ENCODE measurements at places on chromosomes 3 and 15.
A peak's percentile ranks its signal among the peaks of the same experiment; 100 is the strongest.

DNA sequence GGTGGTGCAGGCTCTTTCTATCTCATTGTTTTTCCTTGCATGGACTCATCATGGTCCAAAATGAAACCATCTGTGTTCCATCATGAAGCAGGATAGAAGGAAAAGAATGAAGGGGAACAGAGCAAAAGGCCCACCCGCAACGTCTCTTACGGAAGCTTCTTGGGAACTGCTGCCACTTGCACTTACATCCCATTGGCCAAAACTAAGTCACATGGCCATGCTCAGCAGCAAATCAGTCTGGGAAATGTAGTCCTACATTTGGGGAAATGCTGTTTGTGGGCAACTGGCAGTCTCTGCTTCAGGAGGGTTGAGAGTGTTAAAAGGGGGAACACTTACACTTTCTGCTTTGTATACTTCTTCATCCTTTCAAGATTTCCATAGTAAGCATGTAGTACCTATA is 191.6 kb downstream of the SV2B start:
- DNase-seq, result peak; percentile 24

DNA sequence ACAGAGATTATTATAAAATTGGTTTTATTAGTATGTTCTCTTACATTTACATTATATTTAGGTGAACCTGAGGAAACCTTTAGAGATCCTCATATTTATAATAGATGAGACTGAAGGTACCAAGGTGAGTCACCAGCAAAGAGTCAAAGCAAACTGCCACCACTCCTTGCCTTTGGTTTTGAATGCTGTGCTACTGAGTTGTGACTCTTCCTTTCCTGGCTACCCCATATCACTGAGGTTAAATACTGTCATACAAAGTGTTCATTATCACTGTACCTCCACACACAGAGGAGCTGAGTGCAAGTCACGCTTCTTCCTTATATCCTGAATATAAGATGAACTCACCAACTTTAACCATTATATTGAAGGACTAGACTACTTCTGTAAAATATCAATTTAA is 168.2 kb downstream of the CBLB start:
- no peak for DNase-seq

GRCh38 chr3:88632226-88632625 is 475.2 kb upstream of the EPHA3 start:
- no peak for DNase-seq

DNA sequence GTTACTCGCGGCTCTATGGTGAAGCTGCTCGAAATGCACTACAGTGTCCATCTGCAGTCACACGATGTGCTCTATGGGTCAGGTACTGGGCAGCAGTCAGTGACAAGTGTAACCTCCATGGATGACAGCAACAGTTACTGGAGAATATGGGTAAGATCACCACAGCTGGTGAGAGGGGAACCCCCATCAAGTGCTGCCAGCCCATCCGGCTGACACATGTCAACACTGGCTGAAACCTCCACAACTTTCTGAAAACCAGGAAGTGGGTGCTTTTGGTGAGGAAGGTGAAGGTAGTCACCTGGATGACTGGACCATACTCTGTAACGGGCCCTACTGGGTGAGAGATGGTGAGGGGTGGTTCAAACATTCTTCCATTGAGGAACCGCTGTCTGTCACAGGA is 87.4 kb upstream of the C15orf39 start:
- DNase-seq, result no peak

DNA sequence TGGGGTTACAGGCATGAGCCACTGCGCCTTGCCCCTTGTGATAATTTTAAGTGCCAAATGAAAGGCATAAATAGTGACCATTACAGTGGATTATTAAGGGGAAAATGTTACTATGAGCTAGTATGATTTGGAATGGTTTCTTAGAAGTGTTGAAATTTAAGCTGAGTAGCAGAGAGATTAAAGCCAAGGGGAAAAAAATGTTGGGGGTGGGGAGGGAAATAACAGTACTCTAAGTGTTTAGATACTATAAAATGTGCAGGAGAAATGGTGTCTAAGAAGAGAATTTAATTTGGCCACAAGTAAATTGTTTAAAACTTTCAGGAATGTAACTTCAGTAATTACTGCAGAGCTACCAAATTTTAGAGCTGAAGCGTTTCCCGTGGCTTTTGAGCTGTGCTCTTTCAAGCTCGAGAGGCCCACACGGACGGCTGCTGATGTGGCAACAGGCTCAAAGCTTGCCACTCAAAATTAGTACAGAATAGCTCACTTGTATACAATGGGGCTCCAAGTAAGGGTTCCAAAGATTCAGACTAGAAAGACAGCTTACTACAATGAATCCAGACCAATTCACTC is 23.9 kb upstream of the SLC12A8 start:
- no peak for DNase-seq

- DNase-seq, result no peak
Observed at GRCh38 chr3:71172189-71172588, 411.3 kb downstream of the FOXP1 start.

GRCh38 chr15:68559345-68560310 is 19.2 kb upstream of the CORO2B start:
- peak; percentile 68 for DNase-seq

- no peak for DNase-seq
Observed at GRCh38 chr3:111012388-111013248, 59.0 kb upstream of the NECTIN3 start.

GRCh38 chr15:76861815-76862397 is 43.2 kb downstream of the SCAPER start:
- no peak for DNase-seq

- DNase-seq, result no peak
Observed at GRCh38 chr3:30453360-30454039, 152.9 kb upstream of the TGFBR2 start.

DNA sequence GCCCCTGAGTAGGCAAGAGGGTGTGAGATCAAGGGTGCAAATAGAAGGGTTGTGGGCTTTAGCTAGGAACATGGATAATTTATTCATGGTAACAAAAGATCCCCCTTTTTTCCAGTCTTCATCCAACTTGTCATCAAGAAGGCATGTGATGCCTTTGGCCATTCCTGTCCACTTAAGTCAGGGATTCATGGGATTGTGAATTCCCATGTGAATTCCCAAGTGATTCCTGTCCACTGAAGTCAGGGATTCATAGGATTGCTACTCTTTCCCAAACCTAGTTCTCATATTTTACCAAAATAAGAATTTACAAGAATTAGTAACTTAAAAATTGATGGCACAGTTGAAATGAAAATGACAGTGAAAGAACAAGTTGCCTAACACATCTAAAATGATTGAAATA is 40.8 kb downstream of the HMG20A start:
- no peak for DNase-seq
